Mesothelial cell of epicardium (in vitro differentiated cells): ENCODE measurements at places on chromosomes 2 and 18.

DNA sequence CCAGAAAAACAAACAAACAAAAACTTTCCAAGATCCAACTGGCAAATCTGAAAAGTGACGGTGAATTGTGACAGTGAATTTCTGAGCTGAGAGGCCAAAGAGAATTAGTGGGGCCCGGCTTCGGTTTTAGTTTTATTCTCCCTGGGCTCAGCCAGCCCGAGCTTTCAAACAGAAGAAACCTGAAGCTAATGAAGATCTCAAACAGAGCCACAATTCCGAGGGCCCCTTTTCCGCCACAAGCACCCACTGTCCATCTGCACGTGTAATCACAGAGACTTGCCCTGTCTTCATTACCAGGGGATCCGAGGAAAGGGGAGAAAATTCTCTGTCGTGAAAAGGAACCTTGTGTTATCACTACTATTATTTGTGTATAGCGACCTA lies 4.2 kb upstream of the ONECUT2 start:
- no peak for DNase-seq

- no peak for DNase-seq
Observed at GRCh38 chr2:85589181-85589580, 5.0 kb downstream of the VAMP5 start.

GRCh38 chr2:81645745-81646301 lies 1341.3 kb upstream of the LRRTM1 start:
- DNase-seq: no peak

DNA sequence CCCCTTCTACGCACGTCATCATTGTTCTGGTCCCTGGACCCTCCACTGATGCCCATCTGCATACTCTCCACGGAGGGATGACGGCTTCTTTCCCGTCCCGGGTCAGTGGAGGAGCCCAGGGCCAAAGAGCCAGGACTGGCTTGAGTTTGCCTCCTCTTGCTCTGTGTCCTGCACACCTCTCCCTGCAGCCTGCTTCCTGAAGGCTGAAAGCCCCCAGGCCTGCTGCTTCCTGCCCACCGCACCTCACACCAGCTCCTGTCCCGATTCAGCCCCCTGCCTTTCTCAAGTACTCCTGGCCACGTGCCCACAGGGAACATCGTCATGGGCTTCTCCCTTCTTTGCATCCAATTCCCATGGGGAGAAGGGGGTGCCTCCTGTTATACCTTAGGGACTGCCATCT lies 7.1 kb downstream of the ADCY3 start:
- DNase-seq: no peak

DNA sequence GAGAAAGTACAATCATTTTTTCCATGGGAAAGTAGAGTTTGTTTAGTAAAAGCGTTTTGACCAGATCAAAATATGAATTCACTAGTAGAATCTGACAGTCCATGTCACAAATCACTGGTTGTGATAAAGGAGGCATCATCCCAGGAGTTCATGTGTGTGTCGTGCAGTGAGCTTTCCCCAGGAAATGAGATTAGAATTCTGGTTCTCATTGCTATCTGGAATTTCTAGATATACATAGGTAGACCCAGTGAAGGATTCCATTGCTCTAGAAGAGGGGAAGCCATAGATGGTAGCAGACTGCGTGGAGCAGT lies 206.6 kb downstream of the NCK2 start:
- no peak for DNase-seq

DNA sequence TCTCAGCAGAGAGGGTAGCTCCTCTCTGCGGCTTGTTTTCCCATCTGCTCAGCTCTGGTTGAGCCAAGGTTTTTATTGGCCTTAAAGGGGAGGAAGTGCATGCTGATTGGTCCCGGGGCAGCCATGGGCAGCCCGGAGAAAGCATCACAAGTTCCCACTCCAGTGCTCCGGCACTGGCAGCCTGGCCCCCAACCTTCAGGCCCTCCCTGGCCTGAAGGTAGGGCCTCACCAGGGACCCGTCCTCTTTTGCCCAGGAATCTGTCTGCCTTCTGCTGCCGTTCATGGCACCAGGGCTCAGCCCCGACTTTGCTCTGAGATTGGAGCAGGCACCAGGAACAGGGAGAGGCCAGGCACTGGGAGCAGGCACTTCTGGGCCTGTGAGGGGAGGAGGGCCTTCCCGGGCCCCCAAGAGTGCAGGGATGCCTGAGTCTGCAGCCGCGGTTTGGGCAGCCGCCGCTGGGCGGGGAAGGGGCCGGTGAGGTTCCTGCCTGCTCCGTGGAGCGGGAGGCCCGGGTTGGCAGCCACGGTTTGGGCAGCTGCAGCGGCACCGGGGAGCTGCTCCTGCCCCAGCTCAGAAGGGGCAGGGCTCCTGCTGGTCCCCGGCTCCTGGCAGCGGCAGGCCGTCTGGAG lies 17.5 kb upstream of the ILKAP start:
- no peak for DNase-seq

DNA sequence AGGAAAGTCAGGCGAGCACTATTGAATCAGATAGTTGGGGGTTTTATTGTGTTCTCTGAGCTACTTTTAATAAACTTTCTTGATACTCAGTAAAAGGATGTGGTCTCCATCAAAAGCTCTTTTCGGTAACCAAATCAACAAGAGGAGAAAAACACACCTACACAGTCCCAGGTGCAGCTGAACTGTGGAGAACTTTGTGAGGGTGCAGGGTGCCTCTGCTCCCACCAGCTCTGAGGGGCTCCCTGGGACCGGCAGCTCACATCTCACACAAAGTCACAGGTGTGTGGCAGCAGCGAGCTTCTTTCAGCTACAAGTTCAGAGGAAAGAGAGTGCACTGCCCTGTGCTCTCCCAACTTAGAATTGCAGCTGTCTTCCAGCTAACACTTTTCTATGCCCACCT lies 650.4 kb downstream of the RNF144A start:
- no peak for DNase-seq

DNA sequence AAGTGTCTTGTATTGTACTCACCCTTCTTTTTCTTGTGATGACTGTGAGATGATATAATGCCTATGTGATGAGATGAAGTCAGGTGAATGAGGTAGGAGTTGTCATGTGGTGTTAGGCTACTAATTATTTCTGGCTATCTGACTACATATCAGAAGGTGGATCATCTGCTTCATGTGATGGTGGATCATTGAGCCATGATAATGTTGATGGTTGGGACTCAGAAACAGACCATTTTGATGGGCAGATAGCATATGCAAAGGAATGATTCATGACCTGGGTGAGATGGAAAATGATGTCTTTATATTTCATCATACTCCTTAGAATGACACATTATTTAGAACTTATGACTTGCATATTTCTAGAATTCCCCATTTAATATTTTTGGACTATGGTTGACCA lies 19.5 kb downstream of the ANKRD30B start:
- DNase-seq: no peak

DNA sequence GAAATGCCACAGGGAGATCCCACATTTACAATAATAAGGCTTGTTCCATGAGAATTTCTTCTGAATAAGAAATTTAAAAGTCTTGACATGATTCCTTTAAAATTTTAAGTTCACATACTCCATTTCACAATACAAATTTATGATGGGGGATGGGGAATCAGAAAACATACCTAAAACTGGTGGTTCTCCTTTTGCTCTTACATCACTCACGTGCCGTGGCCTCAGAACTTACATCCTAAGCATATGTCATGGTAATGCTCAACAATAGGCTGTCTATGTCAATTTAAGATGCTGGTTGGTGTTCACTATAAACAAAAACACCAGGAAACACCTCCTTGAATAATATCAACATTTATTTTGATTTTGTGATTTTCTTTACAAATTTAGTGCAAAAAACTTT lies 12.8 kb downstream of the UPP2 start:
- no peak for DNase-seq

DNA sequence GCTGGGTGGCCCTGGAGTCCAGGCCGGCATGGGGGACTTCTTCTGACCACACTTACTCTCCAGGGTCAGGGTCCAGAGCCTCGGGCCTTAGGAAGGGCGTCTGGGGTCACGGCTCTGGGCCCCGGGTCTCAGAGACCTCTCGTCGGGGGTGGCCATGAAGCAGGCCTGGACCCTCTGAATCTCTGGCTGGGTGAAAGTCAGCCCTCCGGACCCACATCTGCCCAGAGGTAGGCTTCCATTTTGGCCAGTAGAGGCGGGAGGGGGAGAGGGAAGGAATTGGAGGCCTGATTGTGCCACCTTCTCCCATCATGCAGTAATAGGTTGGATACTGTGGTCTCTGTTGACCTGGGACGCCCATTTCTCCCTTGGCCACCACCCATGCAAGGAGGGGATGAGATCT lies 125.3 kb upstream of the GPC1 start:
- no peak for DNase-seq

GRCh38 chr18:59661891-59662701 lies 35.1 kb downstream of the CCBE1 start:
- DNase-seq: no peak

DNA sequence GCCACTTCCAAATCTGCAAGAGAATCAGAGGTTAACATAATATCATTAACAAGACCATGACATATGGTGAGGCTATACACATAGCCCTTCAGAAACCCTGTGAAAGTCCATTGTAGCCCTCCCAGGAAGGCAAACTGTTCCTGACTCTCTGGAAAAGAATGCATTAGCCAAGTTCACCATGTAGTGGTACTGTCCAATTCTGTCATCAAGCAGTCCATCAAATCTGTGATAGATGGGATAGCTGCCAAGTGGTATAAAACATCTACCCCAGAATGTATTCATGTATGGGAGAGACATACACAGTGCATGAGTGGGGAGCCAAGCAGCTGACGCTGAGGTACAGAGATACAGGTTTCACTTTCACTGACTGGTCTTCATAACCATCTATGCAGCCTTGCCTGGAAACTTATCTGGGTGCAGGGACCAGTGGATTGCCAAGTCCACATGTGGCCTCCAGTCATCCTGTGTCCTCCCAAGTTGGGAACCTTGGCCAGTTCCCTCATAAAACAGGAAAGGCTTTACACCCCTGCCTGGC lies 281.1 kb downstream of the MBD2 start:
- DNase-seq: no peak

GRCh38 chr2:201182650-201183364 lies at the start of gene CASP10:
TSS of gene CASP10 (plus strand) at chr2:201183141. CDS start at chr2:201185778, 2,637 bp downstream.
- DNase-seq: no peak

DNA sequence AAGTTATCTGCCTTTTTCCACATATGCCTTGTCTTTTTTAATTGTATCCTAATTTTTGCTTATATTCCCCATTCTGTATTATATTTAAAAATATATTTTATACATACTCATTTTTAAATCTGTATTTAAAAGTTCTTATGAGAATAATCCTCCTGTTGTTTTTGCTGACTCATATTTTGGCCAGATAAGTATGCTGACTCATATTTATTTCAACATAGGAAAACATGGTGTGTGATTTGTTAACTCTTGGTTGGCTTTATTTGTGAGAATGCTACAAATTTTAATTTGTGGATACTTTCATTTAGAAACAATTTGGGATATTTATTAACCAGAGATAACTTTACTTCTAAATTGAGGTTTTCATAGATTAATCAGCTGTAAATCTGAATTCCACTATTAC lies 587.7 kb downstream of the CPS1 start:
- no peak for DNase-seq

- no peak for DNase-seq
Observed at GRCh38 chr2:171167352-171167997, 6.8 kb upstream of the TLK1 start.

- no peak for DNase-seq
Observed at GRCh38 chr2:110788976-110789375, 56.6 kb downstream of the ACOXL start.

- no peak for DNase-seq
Observed at GRCh38 chr18:77140439-77141109, 8.0 kb upstream of the MBP start.

DNA sequence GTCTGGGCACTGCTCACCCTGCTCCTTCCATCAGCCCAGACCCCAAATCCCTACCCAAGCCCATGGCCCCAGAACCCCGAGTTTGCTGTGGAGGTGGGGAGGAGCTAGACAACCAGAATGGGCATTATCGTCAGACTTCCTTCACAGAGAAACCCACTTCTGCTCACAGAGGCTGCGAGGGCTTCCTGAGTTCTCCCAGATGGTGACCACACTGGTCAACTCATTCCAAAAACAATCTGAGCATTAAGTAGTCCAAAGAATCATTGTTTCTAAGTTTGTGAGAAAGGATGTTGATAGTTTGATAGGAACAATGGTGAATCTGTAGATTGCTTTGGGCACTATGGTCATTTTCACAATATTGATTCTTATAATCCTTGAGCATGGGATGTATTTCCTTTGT lies 60.2 kb downstream of the LRRC30 start:
- no peak for DNase-seq

DNA sequence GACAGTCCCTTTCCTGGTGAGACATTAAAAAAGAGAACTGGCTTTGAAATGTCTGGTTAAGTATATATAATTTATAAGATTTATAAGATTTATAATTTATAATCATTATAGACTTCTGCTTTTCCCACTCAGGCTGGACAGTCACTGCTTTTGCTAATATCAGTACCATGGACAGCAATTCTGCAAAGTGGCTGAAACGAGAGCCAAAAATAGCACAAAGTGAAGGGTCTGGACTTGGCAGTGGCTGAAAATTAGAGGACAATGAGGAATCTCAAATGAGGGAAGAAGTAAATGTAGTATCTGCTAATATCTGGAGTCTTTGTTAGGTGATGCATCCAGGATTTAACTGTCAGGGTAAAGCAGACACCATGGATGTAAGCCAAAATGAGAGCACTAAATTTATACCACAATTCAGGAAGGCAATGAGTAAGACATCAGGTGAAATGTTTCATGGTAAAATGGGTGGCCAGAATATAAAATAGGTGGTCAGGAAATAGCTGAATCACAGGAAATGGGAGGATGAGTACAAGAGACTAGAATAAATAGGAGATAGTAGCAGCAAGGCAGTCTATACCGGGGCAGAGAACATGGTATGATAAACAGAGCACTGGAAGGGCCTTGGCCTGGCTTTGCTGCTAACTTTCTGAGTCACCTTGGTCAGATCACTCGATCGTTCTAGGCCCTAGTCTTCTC lies 39.6 kb upstream of the BOD1L2 start:
- DNase-seq: no peak

GRCh38 chr18:49276680-49277079 lies 183.8 kb downstream of the DYM start:
- no peak for DNase-seq

- no peak for DNase-seq
Observed at GRCh38 chr2:99643787-99644418, 154.1 kb upstream of the REV1 start.

- DNase-seq: peak; percentile 69
Observed at GRCh38 chr2:217510771-217511291, 492.0 kb downstream of the TNS1 start.
